ENCODE measurements at places on chromosomes 12 and 14. TPM values are rescaled to one million over a fixed set of nuclear protein-coding genes. Genes with fewer than 3 reads are reported as not detected.

Gene TMEM121
- polyA plus RNA-seq = 0.27 TPM

Gene TGFB3
- 1.8 TPM for polyA plus RNA-seq

Gene TTC7B
- polyA plus RNA-seq = 14.3 TPM

Gene PLCZ1
- polyA plus RNA-seq = not detected
